Effector memory CD8-positive, alpha-beta T cell (primary cell): ENCODE measurements at places on chromosomes 6 and 20.

DNA sequence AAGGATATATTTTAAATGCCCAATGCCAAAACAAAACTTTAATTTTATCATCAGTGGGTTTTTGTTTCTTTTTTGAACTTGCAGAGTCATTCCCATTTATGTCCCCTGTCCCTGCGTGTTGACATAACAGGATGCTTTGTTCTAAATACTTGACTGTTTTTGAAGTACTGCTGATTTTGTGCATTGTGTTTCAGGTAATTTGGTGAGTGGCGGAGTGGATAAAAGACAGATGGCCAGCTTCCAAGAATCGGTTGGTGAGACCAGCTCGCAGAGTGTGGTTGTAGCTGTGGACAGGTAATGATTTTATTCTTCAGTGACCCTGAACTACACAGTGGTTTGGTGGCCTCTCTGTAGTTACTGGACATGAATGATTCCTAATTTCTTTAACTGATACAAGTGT, 50.5 kb upstream of the CSE1L start:
- no peaks in the 10 kb centered on the region for H3K27me3 ChIP-seq
- no peak overlapping the region for H3K27ac ChIP-seq
- no peaks in the 10 kb centered on the region for H3K4me1 ChIP-seq
- DNase-seq: no peak
- H3K36me3 ChIP-seq: peaks cover 89% of the 10 kb centered on the region
- H3K4me3 ChIP-seq: no peak overlapping the region

DNA sequence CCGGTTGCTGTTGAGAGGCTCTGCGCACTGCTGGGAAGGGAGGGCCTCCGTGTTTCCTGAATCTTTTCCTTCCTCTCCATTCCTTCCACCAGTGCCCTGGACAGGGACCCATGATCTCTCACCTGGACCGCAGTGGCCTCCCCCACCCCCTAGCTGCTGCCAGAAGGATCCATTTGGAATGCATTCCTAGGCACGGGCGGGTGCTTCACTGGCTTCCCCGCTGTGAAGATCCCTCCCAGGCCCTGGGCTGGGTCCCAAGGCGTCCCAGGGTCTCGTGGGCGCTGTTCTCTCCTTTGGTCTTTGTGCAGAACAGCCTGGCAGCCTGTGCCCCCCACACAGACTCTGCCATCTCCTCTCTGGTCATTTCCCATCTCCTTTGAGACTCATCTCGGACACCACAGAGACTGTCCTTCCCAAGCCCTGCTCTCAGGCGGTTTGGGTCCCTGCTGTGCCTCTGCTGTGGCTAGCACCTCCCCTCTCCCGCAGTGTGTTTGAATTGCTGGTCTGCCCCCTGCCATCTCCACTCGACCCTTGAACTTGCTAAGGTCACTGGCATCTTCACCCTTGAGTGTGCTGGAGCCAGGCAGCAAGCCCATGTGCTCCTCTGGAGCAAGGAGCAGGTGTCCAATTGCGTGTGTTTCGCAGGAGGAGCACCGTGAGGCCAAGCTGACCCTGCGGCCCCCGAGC, 59.0 kb downstream of the TCP11 start:
- H3K4me1 ChIP-seq: no peaks in the 10 kb centered on the region
- peaks cover 12% of the 10 kb centered on the region for H3K36me3 ChIP-seq
- no peaks in the 10 kb centered on the region for H3K27me3 ChIP-seq
- DNase-seq: no peak
- no peak overlapping the region for H3K27ac ChIP-seq
- H3K4me3 ChIP-seq: no peak overlapping the region

DNA sequence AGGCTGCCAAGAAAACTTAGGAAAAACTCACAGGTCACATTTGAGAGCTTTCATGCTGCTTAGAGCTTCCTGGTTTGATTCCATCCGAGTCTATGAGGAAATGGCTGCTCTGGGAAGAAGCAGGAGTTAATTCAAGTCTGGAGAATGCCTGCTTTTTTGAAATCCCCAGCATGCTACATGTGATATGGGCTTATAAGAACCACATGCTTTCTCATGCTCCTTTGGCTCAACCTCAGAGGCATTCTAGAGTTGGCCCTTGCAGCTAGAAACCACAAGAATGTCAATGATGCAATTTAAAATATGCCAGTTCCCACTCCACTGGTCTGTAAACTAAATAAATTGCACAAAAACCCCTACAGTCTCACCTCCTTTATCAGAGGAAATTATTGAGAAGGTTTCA, 142.9 kb upstream of the OLIG3 start:
- H3K4me3 ChIP-seq: no peak overlapping the region
- H3K27ac ChIP-seq: no peak overlapping the region
- H3K27me3 ChIP-seq: peaks cover 6% of the 10 kb centered on the region
- no peaks in the 10 kb centered on the region for H3K36me3 ChIP-seq

- DNase-seq: no peak
- H3K4me1 ChIP-seq: no peaks in the 10 kb centered on the region
- no peak overlapping the region for H3K4me3 ChIP-seq
- no peak overlapping the region for H3K27ac ChIP-seq
- H3K36me3 ChIP-seq: no peaks in the 10 kb centered on the region
Measured at GRCh38 chr6:165913676-165914570, 250.9 kb upstream of the PDE10A start.

DNA sequence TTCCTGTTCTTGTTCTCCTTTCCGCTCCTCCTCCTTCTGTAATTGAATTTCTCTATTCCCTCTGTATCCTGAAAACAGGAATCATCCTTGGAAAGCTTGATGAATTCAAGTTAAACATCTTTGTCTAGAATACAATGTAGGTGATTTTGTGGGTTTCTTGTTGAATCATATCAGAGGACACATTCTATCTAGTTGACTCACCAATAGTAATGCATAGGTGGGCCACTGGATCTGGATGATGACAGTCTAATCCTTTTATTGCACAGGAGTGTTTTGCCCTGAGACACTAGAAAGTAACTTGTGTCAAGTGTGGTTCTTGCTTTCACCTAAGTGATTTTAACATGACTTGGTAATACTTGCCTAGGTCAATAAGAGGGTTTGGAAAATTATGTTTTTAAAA, 164.3 kb downstream of the RFPL4B start:
- no peak for DNase-seq
- H3K27ac ChIP-seq: no peak overlapping the region

DNA sequence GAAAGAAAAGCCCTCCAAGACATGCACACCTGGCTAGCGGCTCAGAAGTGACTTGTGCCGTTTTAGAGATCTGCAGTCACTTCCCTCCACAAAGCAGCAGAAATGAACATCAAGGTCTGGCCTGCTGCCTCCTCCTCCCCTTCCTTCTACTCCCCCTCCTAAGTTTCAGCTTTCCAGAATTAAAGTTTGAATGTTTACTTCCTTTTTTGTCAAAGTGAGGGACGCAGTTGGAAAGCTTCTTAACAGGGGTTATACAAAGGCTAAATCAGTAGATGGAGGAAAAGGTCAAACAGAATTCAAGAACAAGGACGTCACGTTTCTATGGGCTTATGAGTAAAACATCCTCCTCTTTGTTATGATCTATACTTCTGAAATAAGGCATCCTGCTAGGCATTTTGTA, 227.7 kb downstream of the SLC35F1 start:
- no peaks in the 10 kb centered on the region for H3K27me3 ChIP-seq
- DNase-seq: no peak
- H3K4me3 ChIP-seq: no peak overlapping the region
- no peaks in the 10 kb centered on the region for H3K4me1 ChIP-seq
- H3K36me3 ChIP-seq: no peaks in the 10 kb centered on the region

GRCh38 chr6:31049518-31049917, 39.2 kb downstream of the MUC22 start:
- no peak overlapping the region for H3K4me3 ChIP-seq
- no peaks in the 10 kb centered on the region for H3K4me1 ChIP-seq
- H3K27ac ChIP-seq: no peak overlapping the region
- DNase-seq: no peak

DNA sequence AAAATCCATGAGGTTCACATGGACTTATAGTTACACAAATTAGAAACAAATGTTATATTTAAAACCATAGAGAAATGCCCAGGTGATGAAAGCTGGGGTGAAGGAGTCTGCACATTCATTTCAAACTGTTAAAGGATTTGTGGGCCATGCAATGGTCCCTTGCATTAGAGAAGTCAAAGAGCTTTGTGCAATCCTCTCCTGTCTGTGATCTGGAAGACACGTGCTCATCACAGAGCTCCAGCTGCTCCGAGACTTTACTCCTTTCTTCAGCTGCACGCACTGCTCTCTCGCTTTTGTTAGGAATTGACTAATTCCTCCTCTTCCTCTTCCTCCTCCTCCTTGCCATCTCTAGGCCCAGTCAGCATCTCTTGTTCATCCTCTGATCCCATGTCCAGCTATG, 4.1 kb upstream of the AIF1 start:
- H3K4me1 ChIP-seq: no peaks in the 10 kb centered on the region
- peaks cover 4% of the 10 kb centered on the region for H3K36me3 ChIP-seq
- no peak overlapping the region for H3K4me3 ChIP-seq
- no peak for DNase-seq
- H3K27me3 ChIP-seq: no peaks in the 10 kb centered on the region
- no peak overlapping the region for H3K27ac ChIP-seq

GRCh38 chr6:167409694-167410093, 84.8 kb downstream of the TTLL2 start:
- no peak overlapping the region for H3K27ac ChIP-seq
- H3K36me3 ChIP-seq: no peaks in the 10 kb centered on the region
- peaks cover 12% of the 10 kb centered on the region for H3K27me3 ChIP-seq

- no peak overlapping the region for H3K27ac ChIP-seq
- H3K36me3 ChIP-seq: peaks cover 3% of the 10 kb centered on the region
- H3K27me3 ChIP-seq: no peaks in the 10 kb centered on the region
Measured at GRCh38 chr6:109834131-109834530, 143.0 kb downstream of the FIG4 start.

DNA sequence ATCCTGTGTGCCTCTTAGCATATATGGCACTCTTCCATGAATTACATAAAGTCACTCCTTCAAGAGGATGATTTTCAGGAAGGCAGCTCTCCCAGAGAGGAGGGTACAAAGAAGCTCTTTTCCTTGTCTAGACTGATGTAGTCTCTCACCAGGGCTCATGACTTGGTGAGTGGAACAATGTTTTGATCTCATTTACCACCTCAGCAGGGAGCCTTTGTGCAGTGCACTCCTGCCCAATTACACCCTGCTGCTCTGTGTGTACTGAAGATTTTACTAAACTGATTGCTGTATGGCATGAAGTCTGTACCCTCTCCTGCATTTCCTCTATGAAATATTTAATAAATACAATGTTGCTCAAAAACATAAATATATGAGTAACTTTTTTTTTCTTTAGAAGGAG, 598.3 kb upstream of the HS3ST5 start:
- H3K36me3 ChIP-seq: no peaks in the 10 kb centered on the region
- no peak overlapping the region for H3K27ac ChIP-seq
- H3K4me3 ChIP-seq: no peak overlapping the region
- no peaks in the 10 kb centered on the region for H3K27me3 ChIP-seq
- H3K4me1 ChIP-seq: no peaks in the 10 kb centered on the region

GRCh38 chr6:63561288-63561687, 11.0 kb upstream of the LOC128125822 start:
- H3K4me1 ChIP-seq: no peaks in the 10 kb centered on the region
- no peak for DNase-seq
- no peaks in the 10 kb centered on the region for H3K36me3 ChIP-seq
- H3K27me3 ChIP-seq: peaks cover 39% of the 10 kb centered on the region
- no peak overlapping the region for H3K4me3 ChIP-seq

DNA sequence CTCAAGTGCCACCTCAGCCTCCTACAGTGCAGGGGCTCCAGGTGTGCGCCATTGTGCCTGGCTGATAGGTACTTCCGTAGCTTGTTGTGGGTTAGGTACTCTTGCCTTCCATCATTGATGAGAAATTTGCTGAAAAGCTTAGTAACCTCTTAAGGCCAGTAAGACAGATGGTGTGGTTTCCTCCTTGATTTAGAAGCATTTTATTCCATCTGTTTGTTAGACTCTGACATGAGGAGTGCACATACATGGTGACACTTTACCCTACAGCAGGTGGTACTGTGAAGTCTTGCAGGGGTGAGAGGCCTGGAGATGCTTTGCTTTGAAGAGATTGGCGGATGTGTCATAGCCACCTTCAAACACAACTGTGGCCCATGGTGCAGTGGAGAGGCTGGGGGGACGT, 14.8 kb upstream of the MTG2 start:
- H3K4me1 ChIP-seq: no peaks in the 10 kb centered on the region
- no peaks in the 10 kb centered on the region for H3K27me3 ChIP-seq
- no peak for DNase-seq
- no peak overlapping the region for H3K4me3 ChIP-seq
- no peak overlapping the region for H3K27ac ChIP-seq

- H3K4me1 ChIP-seq: no peaks in the 10 kb centered on the region
- no peak overlapping the region for H3K27ac ChIP-seq
- H3K27me3 ChIP-seq: no peaks in the 10 kb centered on the region
- no peak overlapping the region for H3K4me3 ChIP-seq
- H3K36me3 ChIP-seq: no peaks in the 10 kb centered on the region
- no peak for DNase-seq
Measured at GRCh38 chr6:140124498-140124897, 750.0 kb upstream of the CITED2 start.

GRCh38 chr6:52881996-52882841, 27.3 kb downstream of the GSTA3 start:
- H3K36me3 ChIP-seq: no peaks in the 10 kb centered on the region
- H3K4me1 ChIP-seq: peaks cover 8% of the 10 kb centered on the region
- peak overlapping the region; percentile 81 for H3K4me3 ChIP-seq
- H3K27ac ChIP-seq: peak overlapping the region; percentile 38

DNA sequence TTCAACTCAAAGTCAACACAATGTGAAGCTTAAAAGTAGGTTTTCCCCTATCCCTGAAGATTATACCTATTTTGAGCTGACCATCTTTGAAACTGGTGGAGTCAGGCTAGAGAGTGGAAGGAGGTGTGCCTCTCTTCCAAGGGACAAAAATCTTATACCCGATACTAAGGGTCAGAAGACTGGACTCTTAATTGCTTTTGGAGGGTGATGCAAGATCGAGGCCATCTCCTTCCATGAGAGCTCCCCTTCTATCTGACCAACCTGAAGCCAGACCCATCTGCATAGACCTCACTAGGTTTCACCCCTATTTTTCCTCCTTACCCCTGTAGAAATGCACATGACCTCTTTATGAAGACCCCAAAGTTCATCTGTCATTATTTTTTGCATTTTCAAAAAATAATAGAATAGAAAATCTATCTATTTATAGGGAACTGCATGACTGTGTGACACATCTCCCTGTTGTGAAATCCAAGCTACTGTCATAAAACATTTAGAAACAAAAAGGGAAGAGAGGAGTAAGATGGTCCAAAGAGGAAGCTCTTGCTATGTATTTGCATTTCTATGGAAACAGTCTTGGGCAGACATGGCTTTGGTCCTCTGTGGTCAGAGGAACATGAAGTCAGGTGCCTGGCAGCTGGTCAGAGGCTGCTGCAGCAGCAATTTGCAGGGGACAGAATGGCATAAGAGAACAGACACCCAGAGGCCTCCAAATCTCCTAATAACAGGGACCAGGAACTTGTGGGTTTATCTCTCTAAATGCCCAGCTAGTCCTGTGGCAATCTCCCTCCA, 349.2 kb downstream of the MAFB start:
- no peak overlapping the region for H3K27ac ChIP-seq
- H3K4me1 ChIP-seq: no peaks in the 10 kb centered on the region
- no peak overlapping the region for H3K4me3 ChIP-seq
- H3K27me3 ChIP-seq: peaks cover 8% of the 10 kb centered on the region

GRCh38 chr6:99130897-99131873, 183.4 kb upstream of the FBXL4 start:
- H3K27ac ChIP-seq: no peak overlapping the region
- H3K4me3 ChIP-seq: no peak overlapping the region
- DNase-seq: no peak
- H3K27me3 ChIP-seq: no peaks in the 10 kb centered on the region
- no peaks in the 10 kb centered on the region for H3K4me1 ChIP-seq
